ENCODE measurements at places on chromosomes 2 and 18. TPM values are rescaled to one million over a fixed set of nuclear protein-coding genes. Genes with fewer than 3 reads are reported as not detected.

GALNT5 gene
- total RNA-seq: 0.81 TPM

BOLL gene
- not detected for total RNA-seq

MC4R gene
- not detected for total RNA-seq

IMP4 gene
- total RNA-seq: 78.6 TPM

CD8B2 gene
- not detected for total RNA-seq

FOXI3 gene
- total RNA-seq: not detected

PLCL1 gene
- total RNA-seq: not detected

RAB6C gene
- not detected for total RNA-seq

POTEC gene
- not detected for total RNA-seq

ZNF2 gene
- total RNA-seq: 4.4 TPM

GRCh38 chr2:198326431-198326830 is 522.0 kb downstream of the PLCL1 start:
- no peak for DNase-seq

DNA sequence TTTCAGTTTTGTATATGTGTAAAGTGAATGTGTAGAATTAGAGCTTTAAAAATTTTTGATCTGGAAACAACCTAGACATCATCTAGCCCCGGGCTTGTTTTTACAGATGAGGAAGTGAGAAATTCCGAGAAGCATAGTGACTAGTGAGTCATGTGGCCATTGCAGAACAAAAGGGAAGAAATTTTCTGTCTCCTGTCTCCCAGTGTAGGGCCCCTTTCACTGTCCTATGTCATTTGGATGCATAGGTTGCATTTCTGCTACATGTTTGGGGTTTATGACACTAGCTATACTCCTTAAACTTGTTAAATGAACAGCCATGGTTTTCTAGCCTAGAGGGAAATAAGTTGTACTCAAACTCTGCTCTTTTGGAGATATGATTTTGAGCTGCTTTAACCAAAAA is 84.6 kb downstream of the PLCL1 start:
- DNase-seq: no peak

- DNase-seq: no peak
Measured at GRCh38 chr2:46394649-46395510, 84.5 kb upstream of the TMEM247 start.

- DNase-seq: peak; percentile 42
Measured at GRCh38 chr18:2948038-2948437, 64.9 kb downstream of the LPIN2 start.

DNA sequence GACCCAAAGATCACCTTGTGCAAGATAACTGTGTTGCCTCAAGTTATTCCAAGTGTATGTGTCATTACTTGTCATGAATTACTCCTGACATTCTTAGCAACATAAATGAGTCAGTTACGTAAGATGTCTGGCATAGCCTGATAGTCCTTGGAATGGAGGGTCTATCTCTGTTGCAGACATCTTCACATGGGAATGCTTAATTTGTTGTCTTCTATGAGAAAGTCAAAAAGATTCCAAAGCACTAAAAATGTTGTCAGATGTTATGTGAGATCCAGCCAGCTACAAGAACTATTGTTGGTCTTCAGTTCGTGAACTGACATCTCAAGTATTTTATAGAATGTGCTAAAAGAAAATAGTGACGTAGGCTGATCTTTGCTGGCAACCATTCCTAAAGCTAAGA is 178.2 kb upstream of the RASGRP3 start:
- no peak for DNase-seq

DNA sequence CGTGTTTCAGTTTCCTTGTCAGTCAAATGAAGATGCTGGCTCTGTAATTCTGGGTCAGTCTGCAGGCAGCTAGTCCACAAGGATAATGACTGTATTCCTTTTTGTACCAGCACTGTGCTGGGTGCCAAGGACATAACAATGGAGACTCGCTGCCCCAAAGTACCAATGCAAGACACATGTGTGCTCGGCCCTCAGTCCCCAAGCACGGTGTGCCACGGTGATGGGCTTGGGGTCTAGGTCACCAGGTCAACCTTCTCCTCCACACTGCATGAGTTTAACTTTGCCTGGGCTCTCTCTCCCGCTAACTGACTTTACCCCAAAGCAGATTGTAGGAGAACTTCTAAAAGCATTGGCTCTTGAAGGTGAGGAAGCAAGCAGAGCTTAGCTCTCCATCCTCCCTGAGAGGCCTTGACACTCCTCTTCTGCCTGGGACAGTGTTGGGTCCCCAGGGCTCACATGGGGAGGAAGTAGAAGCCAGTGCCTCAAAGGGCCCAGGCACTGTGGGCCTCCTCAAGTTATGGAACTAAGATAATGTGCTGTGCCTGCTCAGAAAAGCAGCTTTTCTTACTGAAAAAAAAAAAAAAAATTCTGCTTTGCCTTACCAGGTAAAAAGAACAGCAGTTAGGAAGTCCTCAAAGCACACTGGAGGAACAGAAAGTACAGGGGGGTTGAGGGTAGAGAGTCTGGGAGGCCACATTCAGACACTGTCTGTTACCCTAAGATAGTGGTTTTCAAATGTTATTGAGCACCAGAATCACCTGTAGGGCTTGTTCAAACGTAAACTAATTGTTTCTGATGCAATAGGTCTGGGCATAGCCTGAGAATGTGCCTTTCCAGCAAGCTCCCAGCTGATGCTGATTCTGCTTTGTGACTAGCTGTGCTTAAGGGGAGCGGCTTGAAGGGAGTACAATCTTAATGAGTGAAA is 276.4 kb upstream of the CXCR4 start:
- DNase-seq: no peak

GRCh38 chr2:106562268-106563186 is 75.4 kb downstream of the CD8B2 start:
- DNase-seq: no peak

DNA sequence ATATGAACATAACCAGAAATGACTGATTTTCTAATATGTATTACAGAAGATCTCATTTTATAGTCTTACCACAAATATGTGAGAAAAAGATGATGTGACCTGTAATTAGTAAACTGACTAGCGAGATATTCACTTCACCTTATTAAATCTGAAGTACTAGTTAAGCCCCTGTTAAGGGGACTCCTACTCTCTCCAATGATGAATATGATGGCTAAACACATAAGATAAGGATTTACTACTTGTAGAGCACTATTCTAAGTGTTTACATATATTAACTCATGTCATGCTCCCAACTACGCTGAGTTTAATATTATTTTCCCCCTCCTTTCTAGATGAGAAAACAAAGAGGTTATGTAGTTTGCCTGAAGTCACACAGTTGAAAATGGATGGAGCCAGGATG is 40.9 kb downstream of the SP3 start:
- DNase-seq: no peak

DNA sequence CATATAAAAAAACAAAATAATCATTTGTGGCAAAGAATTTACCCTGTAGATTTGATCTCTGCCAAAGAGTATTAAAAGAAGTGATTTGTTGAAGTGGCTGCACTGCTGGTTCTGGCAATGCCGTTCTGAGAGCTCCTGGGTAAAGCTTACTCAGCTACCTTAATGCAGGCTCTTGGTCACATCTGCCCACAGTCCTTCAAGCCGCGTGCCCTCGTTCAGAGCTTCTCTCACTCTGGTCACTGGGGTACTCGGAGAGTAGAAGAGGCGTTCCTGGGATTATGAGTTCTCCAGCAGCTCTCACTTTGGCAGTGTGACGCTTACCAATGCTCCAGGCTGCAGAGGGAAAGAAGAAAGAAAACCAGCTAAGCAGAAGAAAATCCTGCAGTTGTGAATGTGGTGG is 57.9 kb downstream of the ACVR1 start:
- no peak for DNase-seq

GRCh38 chr2:204705243-204705932 is 160.1 kb downstream of the PARD3B start:
- DNase-seq: peak; percentile 67

DNA sequence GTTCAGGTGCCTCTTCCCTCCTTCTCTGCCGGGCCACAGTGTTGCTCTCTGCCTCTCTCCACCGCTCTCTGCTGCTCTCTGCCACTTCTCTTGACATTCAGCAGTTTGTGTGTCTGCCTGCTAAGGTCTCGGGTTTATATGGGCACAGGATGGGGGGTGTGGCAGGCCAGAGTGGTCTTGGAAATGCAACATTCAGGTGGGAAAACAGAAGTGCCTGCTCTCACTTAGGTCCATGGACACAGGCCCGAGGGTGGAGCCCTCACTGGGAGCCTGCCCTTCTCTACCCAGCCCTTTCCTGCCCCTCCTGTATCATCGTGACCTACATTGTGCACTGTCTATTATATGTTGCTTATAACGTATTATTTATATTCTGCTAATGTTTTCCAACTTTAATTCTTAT is 120.8 kb upstream of the TMEM18 start:
- no peak for DNase-seq

DNA sequence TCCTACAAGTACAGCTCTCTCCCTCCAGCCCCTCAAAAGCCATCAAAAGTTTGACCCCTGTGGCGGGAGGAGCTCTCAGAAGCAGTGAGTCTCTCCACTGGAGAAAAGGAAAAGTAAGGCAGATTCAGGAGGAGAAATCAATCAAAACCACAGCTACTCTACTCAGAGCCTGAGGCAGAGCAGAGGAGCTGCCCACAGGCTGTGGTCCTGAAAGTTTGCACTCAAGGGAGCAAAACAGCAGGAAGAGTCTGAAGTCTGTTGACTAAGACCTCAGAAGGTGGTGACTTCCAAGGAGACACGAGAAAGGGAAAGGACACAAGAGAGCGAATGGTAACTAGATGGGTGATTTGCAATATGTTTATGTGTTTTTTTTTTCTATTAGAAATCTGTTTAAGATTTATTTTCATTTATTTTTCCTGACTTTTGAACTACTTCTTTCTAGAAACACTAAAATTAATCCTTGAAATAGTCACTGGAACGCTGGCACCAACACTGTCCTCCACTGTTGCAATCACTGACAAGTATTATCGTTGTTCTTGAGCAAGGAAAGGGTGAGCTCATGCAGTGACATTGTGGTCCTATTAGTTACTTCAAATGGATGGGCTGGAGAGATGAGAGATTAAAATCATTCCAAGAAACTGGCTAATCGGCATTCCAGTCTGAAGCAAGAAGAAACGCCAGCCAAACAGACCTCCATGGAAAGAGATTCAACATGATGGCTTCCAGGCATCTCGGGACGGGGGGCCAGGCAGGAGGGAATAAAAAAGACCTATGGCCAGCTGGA is 35.8 kb downstream of the PID1 start:
- DNase-seq: no peak

GRCh38 chr18:5894611-5895298 is 567 bp downstream of the TMEM200C start:
- DNase-seq: peak; percentile 33

GRCh38 chr18:33583901-33584300 is 5.9 kb downstream of the ASXL3 start:
- no peak for DNase-seq
